ENCODE measurements at places on chromosomes 11 and 22.

DNA sequence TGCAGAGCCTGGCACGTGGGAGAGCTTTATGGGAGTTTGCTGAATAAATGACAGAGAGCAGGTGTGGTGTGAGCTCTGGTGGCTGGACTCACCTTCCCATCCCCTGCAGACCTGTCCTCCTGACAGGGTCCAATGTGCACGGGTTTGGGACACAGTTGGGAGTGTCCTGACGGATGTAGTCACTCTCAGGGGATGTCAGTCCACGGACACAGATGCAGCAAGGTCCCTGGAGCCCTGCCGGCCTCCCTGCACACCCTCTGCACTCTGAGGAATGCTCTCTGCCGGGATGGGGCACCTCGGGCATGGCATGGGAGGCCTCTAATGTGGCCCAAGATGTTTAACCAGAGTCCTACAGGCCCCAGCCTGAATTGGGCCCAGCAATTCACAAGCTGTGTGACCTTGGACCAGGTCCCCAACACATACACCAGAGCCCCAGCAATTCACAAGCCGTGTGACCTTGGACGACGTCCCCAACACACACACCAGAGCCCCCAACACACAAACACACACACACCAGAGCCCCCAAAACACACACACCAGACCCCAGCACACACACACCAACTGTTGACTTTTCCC is 30.0 kb upstream of the RFPL3 start:
- no peak for DNase-seq

GRCh38 chr11:26194881-26195280 is 137.0 kb upstream of the ANO3 start:
- no peak for DNase-seq

- DNase-seq = no peak
Measured at GRCh38 chr11:19506816-19507486, 205.7 kb upstream of the NAV2 start.

- no peak for DNase-seq
Measured at GRCh38 chr22:32142600-32142999, 16.5 kb downstream of the C22orf42 start.

DNA sequence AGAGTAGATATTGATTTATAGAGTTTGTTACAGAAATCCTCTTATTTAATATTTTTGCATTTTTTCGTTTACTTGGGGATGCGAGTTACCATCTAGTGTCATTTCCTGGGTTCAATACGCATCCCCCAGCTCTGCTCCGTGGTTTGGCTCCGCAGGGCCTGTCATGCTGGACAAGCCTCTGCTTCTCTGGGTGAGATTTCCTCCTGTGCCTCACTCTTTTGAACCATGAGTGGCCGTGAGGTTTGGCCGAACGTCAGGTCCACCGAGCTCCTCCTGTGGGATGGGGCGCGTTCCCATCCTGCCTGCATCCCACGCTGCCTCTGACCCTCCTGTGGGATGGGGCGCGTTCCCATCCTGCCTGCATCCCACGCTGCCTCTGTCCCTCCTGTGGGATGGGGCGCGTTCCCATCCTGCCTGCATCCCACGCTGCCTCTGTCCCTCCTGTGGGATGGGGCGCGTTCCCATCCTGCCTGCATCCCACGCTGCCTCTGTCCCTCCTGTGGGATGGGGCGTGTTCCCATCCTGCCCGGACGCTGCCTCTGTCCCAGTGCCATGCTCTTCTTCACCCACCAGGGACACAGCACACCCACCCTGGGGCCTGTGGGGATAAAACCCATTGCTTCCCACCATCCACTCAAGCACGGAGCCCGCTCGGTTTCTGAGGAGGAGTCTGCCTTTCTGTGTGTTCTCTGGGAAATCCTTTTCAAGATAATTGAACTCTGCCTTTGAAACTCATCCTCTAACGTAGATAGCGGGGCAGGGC is 506.8 kb downstream of the BRD1 start:
- DNase-seq = no peak

DNA sequence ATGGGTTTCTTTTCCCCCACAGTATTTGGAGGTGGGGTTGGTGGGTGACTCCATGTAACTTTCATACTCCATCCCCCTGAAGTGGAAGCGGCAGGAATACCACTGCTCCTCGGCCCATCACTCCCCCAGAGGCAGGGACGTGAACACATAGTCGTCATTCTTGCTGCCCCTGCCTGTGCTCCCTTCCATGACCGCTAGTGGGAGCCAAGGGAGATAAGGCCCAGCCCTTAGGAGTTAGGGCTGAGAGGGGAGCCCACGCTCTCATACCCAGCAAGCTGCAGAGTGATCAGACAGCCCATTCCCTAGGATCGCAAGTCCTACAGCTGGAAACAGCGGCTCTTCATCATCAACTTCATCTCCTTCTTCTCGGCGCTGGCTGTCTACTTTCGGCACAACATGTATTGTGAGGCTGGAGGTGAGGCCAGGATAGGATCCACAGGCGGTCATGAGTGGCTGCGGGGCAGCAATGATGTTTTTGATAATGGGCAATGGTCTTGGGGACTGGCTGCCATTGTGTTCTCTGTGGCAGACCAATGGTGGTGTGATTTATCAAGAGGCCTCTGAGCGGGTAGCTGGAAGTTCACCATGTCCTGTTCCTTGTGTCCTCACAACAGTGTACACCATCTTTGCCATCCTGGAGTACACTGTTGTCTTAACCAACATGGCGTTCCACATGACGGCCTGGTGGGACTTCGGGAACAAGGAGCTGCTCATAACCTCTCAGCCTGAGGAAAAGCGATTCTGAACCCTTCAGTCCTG is 15.9 kb downstream of the RHOG start:
- DNase-seq = peak; percentile 66

GRCh38 chr11:119612814-119613213 is 116.2 kb downstream of the NECTIN1 start:
- DNase-seq = no peak

DNA sequence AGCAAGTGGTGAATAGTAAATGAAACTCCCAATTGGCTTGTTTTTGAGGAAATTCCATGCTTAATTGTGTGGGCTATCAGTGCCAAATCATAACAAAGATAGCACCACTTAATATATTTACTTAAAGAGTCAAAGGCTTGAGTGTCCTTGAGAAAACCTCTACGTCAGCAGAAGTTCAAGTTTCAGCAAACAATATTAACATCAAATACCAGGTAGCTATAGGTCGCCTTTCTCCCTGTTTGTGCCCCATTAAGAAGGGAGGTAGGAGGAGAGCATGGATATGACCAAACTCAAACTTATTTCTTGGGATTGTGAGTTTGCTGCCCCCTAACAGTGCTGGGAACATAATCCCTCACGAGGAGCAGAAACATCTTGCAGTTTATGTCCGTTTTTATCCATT is 105.6 kb upstream of the SYN3 start:
- DNase-seq = no peak

- DNase-seq = no peak
Measured at GRCh38 chr22:44861245-44861644, 108.9 kb downstream of the ARHGAP8 start.

GRCh38 chr11:6404342-6405051 is 14.2 kb downstream of the SMPD1 start:
- DNase-seq = no peak

DNA sequence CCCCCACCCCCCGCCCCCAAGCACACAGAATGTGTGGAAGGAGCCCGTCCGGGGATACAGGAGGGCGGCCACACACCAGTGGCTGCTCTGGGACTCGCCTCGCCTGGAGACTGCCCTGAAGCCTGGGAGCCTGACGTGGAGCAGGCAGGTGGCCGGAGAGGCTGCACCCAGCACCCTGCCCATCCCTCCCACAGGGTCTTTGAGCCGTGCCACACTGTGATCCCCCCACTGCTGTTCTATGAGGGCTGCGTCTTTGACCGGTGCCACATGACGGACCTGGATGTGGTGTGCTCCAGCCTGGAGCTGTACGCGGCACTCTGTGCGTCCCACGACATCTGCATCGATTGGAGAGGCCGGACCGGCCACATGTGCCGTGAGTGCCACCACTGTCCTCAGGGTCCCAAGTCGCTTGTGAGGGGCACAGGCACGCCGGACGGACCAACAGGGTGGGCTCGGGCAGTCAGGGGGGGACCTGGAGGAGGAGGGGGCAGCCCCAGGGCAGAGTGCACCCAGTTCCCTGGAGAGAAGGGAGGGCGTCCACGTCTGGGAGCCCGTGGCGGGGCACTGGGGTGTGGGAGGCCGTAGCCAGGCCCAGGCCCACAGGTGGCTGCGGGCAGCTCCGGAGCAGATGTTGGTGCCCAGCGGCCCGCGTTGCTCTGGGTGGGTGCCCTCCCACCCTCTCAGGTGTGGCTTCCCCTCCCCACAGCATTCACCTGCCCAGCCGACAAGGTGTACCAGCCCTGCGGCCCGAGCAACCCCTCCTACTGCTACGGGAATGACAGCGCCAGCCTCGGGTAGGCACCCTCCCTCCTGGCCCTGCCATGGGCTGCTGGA is 27.0 kb upstream of the MUC5B start:
- DNase-seq = no peak

- no peak for DNase-seq
Measured at GRCh38 chr11:127616158-127616557, 615.6 kb upstream of the KIRREL3 start.

DNA sequence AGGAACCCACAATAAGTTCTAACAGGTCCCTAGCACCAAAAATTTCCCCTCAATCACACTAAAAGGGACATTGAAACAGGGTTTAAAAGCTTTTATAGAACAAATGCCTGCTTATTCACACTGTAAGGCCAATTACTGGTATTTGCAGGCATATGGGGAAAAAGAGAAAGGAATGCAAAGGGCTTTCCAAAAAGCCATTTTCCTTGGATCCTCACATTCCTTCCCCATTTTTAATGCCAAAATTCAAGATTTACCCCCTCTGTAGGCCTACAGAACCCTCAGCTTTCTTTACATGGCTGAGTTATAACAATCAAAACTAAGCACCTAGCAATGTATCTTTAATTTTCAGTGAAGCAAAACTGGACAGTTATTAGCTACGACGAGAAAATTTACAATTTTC is 102.0 kb downstream of the SBF2 start:
- no peak for DNase-seq

GRCh38 chr11:1082728-1083620 is 8.3 kb downstream of the MUC2 start:
- DNase-seq = no peak

DNA sequence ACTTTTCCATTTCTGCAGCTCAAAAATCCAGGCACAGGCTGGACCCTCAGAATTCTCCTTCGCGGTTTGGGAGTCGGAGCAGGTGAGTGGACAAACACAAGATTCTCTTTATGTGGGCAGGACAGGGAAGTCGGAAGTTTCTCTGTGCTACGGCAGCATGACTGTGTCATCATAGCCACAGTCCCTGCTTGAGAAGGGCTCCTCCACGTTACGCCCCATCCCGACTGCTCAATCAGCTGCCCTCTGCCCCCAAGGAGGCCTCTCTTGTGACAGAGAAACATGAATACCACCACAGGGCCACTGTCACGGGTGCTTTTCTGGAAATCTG is 89.0 kb upstream of the SHISAL1 start:
- DNase-seq = no peak

- no peak for DNase-seq
Measured at GRCh38 chr22:19693981-19694670, 20.2 kb upstream of the SEPTIN5 start.

GRCh38 chr22:30302810-30303138 is 13.5 kb upstream of the CASTOR1 start:
- DNase-seq = no peak

- DNase-seq = no peak
Measured at GRCh38 chr11:73241300-73241699, 23.2 kb downstream of the P2RY2 start.

- DNase-seq = no peak
Measured at GRCh38 chr11:46611526-46612304, 5.3 kb downstream of the HARBI1 start.

DNA sequence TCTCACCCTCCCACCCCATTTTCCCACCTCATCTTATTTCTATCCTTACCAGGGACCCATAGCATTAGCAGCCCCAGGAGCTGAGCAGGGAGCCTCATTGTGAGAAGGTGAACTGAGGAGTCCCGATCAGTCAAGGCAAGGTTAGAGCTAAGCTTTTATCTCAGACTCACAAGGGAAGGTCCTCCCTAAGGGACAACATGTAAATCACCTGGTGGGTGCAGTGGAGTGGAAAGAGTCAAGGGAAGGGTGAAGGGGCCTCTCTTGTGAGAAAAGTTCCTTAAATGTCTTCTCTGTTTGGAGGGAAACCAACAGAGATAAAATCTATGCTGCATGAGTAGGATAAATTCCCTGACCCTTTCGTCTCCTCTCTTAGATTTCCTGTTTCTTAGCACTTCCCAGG is 85.9 kb downstream of the GAB4 start:
- DNase-seq = no peak

GRCh38 chr11:6889835-6890234 is 2.5 kb downstream of the OR2D2 start:
- no peak for DNase-seq

DNA sequence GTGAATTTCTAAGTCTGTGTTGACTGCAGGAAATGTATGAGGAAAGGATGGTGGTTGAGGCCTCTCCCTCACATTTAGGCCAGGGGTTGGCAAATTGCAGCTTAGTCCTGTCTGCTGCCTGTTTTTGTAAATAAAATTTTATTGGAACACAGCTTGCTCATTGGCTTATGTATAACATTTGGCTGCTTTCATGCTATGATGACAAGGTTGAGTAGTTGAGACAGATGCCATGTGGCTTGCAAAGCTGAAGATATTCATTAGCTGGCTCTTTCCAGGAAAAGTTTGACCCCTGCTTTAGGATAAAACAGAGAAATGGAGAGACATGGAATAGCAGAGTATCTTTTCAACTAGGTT is 46.2 kb downstream of the BCR start:
- DNase-seq = no peak

DNA sequence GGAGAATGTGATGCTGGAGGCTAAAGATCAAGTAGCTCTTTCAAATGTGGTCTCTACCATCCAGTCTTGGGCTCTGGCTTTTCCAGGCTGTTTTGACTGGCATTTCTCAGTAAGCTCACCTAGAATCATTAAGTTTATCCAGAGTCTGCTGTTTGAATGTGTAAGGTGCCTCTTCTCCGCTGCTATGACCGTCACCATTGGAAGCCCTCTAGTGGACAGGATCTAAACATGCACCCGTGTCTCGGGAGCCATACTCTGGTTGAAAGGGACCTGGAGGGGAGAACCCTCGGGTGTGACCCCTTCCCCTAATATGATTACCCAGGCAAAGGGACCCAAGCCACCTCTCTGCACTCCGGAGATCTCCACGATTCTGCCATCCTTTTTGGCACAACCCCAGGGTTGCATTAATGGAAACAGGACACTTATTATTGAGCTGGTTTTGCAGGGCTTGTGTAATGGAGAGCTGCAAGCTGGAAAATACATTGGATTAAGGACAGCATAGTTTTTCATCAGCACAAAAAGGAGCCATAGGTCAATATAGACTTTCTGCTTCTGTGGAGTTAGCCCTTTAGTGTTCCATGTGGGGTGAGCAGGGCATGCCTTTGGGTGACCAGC is 191.0 kb upstream of the LARGE1 start:
- no peak for DNase-seq

- DNase-seq = no peak
Measured at GRCh38 chr22:23161029-23161428, 15.8 kb downstream of the RAB36 start.

Data from stimulated activated CD8-positive, alpha-beta memory T cell treated with anti-CD3 and anti-CD28 coated beads, Interleukin-7, amount 100 ng/mL, for 1 hour (primary cell).